ENCODE measurements at places on chromosomes 11 and 22. TPM values are rescaled to one million over a fixed set of nuclear protein-coding genes. Genes with fewer than 3 reads are reported as not detected.
A peak's percentile ranks its signal among the peaks of the same experiment; 100 is the strongest.

DNA sequence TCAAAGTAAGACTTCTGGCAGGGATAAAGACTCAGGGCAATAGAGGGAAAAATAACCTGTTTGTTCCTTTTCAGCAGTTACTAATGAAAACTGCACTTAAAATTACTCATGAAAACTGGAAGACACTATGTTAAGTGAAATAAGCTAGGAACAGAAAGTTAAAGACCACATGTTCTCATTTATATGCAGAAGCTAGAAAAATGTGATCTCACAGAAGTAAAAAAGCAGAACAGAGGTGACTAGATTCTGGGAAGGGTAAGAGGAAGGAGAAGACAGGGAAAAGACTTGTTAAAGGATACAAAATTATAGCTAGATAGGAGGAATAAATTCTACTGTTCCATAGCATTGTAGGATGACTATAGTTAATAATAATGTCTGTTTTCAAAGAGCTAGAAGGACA lies 22.2 kb downstream of the HPS5 start:
- DNase-seq: no peak

DNA sequence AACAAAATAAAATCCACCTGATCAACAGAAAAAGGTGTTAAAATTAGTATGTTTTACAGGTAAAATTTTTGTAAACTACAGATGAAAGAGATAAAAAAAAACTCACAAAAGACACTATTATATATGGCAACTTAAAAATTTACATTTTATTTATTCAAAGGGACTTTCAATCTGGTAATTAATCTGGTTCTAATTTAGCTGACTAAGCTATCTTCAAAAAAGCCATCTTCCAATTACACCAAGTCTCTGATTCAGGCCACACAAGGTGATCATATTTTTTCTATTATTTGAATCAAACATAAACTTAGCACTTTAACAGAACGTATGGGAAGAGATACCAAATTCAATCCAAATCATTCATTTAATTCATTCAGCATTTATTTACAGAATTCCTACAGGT lies 7.6 kb downstream of the MRE11 start:
- DNase-seq: no peak

The HEPN1 gene
- total RNA-seq: not detected

The TYR gene
- not detected for total RNA-seq

The CLMP gene
- total RNA-seq: 6.0 TPM

The SLC6A5 gene
- not detected for total RNA-seq

DNA sequence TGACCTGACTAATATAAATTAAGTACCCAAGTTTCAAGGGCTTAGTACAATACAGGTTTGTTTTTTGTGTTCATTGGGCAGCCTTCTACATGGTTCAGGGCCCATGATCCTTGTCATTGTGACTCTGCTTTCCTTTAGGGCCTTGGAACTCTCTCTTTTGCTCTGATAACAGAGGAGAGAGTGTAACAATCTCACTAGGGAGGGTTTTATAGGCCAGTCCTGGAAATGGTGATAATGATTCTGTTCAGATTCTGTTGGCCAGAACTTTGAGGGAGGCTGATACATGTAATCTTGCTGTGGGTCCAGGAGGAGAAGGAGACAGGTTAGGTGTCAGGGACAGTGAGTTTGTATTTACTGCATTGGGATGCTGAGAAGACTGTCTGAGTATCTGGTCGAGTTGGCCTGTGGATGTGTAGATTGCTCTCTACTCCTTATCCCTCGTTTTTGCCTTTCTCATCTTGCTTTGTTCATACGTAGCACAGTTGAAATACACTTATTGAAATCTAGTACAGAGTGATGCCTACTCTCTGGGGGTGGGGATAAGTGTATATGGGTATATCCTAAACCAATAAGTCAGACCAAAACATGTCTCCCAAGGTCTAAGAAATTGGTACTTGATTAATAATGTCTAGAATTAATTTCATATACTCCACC lies 37.5 kb upstream of the HEPHL1 start:
- no peak for DNase-seq

The HIPK3 gene
- 294 TPM for total RNA-seq

DNA sequence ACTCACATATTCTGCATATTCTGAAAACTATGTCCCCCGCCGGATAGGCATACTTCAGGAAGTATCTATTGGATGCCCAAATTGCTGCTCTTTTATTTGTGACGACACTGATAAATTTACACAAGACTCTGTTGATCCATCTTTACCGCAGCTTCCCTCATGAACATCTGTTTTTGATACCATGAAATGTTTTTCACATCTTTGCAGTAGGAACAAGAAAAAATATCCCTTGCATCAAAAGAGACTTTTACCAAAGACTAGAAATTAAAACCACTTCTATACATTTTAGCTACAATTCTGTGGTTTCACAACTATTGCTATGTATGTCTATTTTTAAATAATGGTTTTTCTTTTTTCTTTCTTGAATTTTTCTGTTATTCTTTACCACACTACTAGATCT lies 15.3 kb downstream of the POU2AF2 start:
- DNase-seq: no peak

DNA sequence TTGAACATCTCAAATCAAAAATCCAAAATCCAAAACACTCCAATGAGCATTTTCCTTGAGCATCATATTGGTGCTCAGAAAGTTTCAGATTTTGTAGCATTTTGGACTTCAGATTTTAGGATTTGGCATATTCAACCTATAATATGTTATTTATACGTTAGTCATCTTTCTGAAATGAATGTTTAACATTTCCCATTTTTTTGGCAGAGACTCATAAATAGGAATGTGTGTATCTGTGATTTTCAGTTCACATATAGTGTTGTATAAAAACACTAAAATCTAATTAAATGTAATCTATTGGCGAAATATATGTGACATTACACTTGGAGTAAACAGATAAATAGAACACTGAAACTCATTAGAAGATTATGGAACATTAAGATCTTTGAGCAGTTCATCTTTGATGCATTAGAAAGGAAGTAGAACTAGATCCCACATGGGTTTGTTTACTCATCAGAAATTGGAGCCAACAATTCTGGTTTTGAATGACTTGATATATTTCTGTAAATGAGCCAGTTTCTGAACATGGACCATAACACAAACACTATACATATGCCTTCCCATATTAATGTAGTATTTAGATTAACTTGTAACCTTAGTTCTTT lies 153.1 kb downstream of the UVRAG start:
- DNase-seq: no peak

DNA sequence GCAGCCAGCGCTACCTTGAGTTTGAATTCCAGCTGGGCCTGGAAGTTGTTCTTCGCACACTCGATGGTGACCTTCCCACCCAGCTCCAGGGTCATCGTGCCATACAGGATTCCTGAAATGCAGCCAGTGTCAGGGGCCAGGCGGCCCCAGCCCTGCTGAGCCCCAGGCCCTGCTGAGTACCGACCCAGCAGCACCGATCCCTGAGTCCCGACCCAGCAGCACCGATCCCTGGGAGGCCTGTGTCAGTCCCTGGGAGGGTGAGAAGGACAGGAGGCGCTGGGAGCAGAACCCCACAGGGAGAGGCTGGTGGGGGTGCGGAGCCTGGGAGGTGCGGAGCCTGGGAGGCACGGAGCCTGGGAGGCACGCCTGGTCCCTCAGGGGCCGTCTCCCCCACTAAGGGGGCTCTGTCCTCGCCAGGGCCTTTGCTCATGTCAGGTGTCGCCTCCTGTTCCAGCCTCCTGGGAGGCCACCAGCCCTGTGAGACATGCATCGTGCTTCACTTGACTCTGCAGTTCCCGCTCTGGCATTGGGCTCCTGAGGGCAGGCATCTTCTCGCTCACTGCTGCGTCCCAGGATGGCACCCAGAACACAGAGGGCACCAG lies 37.1 kb upstream of the CARS1 start:
- peak; percentile 38 for DNase-seq

The TRPM5 gene
- total RNA-seq: not detected

DNA sequence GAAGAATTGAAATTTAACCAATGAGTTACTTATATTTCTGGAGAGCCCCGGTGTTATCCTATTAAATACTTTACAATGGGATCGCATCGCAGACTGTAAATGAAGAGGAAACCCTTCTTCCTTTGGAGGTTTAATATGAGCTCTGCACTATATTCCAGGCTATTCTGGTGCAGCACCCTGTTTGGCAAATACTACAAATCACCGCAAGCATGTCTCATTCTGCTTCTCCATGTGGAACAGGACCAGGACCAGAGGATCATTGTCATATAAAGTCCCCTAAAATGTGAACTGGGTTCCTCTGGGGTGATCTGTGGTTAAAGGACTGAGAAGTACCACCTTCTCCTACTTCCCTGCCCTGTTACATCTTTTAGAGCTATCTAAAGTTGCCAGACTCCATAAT lies 703.7 kb downstream of the DLG2 start:
- no peak for DNase-seq

The ARHGAP42 gene
- 7.2 TPM for total RNA-seq

DNA sequence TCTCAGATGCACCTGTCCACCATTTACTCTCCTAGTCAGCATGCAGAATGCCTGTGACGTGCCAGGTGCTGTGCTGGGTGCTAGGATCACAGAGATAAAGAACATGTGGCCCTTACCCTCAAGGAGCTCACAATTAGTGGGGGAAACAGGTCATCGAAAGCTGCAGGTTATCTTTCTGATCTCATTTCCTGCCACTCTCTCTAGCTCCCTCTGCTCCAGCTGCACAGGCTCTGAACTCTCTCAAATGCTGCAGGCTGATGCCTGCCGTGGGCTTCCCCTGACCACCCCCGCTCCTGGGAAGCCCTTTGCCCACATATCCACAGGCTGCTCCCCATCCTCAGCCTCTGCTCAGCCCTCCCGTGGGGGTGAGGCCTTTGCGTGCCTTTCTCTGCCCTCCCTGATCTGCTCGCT lies 29.6 kb downstream of the SHANK3 start:
- no peak for DNase-seq

DNA sequence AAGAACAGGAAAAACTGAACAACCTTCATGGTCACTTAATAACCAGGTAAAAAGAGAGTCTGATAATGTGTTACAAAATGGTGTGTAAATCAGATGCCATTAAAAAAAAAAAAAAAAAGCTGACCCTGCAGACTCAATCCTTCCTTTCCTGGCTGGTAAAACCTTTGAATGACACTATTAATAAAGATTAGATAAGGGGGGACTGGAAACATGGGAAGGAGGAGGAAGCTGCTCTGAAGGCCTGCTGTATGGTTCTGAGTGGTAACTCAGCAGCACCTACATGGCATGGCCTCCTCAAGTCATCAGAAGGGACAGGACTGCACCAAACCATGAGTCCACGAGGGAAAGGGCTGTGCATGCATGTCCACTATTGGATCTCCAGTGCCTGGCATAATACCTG lies 18.0 kb upstream of the SWAP70 start:
- DNase-seq: no peak

GRCh38 chr11:111652184-111652583 lies 49.9 kb downstream of the SIK2 start:
- no peak for DNase-seq

DNA sequence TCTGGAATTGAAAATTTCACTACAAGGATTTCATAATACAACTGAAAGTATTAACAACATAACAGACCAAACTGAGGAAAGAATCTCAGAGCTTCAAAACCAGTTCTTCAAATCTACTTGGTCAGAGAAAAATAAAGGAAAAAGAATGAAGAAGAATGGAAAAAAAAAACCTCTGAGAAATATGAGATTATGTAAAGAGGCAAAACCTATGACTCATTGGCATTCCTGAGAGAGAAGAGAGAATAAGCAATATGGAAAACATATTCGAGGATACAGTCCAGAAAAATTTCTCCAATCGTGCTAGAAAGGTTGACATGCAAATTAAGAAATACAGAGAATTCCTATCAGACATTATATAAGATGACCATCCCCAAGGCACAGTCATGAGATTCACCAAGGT lies 23.4 kb upstream of the GPR83 start:
- DNase-seq: no peak

DNA sequence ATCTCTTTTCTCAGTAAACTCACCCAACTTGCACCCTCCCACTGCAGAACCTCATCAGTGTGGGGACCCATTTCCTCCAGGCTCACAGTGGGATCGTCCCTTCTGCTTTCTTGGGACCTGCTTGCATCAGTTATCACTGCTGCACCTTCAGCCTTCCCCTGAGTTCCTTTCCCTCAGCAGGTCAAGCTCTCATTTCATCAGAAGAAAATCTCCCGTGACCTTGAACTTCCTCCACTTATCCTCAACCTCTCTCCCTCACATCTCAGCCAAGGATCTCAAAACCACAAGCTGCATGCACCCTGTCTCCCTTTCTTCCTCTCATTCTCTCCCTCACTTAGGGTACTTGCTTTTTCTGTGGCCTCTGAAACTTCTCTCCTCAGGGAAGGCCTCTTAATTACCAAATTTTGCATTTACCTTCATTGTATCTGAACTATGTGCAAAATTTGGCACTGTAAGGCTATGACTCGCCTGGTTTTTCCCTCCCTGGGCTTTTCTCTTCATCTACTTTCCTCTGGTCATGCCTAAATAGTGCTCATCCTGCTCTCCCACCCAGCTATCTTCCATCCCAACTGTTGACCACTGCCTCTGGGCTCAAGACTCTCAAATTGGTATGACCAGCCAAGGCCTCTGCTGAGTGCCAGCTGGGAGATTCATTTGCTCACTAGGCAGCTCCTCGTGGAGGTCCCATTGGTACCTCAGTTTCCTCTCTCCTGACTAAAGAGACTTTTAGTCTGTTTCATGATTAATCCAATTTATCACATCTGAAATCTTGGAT lies 2.7 kb upstream of the RCE1 start:
- DNase-seq: no peak

The MS4A4E gene
- 1.1 TPM for total RNA-seq

GRCh38 chr11:85385547-85385946 lies 241.6 kb downstream of the DLG2 start:
- no peak for DNase-seq

The SLC17A6 gene
- total RNA-seq: not detected

DNA sequence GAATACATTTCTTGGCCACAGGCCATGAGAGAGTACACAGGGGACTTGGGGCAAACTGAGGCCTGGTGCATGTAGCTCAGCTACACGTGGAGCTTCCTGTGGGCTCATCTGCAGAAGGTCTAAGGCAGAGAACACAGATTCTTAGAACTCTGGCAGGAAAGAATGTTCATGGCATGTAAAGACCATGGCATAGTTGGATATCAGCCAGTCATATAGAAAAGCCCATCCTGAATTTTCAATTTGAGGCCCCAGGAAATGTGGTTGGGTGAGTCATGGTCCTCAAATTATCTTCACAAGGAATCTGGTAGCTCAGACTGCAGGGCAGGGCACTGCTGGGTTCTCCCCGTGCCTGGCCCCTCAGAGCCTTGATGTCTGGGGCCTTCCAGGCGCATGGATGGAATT lies 13.7 kb upstream of the ST3GAL4 start:
- DNase-seq: peak; percentile 28

The USP2 gene
- 136 TPM for total RNA-seq
